ENCODE measurements at places on chromosomes 3 and 15. TPM values are rescaled to one million over a fixed set of nuclear protein-coding genes. Genes with fewer than 3 reads are reported as not detected.

DNA sequence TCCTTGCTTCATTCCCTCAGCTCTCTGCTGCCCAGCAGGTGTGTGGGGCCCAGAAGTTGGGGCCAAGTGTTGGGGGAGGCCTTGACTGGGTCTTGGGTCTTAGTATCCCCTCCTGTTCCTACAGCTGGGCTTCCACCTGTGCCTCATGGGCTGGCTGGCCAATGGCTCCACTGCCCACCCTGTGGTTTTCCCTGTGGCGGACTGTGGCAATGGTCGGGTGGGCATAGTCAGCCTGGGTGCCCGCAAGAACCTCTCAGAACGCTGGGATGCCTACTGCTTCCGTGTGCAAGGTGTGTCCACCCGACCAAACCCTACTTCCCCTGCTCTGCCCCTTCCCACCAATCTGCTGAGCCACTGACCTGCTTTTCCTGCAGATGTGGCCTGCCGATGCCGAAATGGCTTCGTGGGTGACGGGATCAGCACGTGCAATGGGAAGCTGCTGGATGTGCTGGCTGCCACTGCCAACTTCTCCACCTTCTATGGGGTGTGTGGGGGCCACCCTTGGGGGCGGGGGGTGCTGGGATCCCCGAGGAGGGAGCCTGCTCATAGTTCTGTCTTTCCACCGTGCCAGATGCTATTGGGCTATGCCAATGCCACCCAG lies 10.9 kb downstream of the NT5DC2 start:
- H3K36me3 ChIP-seq = peaks cover 4% of the 10 kb centered on the region
- no peak overlapping the region for H3K4me3 ChIP-seq
- H3K27me3 ChIP-seq = no peaks in the 10 kb centered on the region

DNA sequence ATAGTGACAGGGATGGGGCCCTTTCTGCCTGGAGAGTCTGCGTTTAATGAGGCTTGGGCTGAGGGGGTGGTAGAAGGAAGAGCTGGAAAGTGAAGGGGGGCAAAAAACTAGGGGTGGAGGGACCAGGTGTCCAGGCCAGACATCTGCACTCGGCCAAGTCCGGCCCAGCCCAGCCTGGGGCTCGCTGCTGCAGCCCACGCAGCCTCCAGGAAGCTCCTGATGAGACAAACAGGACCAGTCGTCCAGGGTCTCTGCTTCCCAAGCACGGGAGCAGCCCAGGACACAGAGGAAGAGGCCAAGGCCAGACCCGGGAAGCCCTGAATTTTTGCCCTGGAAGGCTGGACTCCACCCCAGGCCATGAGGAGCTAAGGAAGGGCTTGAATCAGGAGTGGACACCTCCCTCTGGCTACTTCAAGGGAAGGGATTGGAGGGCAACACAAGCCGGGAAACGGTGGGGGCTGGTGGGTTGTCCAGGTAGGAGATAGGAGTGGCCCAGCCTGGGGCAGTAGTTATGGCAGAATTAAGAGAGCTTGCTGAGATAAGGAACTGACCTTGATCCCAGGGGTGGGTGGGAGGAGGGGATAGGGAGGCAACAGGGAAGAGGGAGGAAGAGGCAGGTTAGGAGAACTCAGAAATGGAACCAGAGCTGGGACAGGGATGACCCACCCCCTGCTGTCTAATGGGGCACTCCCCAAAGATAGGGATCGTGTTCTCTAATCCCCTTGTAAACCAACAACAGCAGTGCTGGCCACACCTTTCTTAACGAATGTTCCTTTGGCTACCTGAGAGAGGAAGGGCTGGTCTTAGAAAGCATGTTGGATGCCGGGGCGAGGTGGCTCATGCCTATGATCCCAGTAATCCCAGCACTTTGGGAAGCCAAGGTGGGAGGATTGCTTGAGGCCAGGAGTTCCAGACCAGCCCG lies 89.5 kb downstream of the ANP32A start:
- no peak overlapping the region for H3K4me3 ChIP-seq
- no peaks in the 10 kb centered on the region for H3K36me3 ChIP-seq
- DNase-seq = no peak
- no peaks in the 10 kb centered on the region for H3K4me1 ChIP-seq

DNA sequence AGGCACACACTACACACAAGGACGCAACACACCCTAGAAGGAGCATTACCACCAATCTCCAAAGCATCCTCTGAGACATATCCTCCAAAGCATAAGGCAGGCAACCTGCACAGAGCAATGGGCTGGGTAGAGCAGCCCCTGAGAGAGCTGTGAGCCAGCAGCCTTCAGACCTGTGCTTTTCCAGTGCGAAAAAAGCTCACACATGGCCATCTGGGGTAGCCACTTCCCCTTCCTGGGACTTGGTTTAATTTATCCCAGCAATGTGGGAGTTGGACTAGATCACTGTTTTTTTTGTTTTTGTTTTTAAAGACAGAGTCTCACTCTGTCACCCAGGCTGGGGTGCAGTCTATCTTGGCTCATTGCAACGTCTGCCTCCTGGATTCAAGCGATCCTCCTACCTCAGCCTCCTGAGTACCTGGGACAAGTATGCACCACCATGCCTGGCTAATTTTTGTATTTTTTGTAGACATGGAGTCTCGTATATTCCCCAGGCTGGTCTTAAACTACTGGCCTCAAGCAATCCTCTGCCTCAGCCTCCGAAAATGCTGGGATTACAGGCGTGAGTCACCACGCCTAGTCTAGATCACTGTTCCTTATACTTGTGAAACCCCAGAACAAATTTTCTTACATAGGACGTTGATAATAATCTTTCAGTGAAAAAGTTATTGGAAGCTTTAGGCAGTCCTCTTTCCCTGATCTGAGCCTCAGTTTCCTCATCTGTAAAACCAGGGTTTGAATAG lies 18.9 kb downstream of the PTPN23 start:
- no peak for DNase-seq
- H3K36me3 ChIP-seq = peaks cover 13% of the 10 kb centered on the region
- peaks cover 16% of the 10 kb centered on the region for H3K4me1 ChIP-seq
- H3K27me3 ChIP-seq = no peaks in the 10 kb centered on the region

DNA sequence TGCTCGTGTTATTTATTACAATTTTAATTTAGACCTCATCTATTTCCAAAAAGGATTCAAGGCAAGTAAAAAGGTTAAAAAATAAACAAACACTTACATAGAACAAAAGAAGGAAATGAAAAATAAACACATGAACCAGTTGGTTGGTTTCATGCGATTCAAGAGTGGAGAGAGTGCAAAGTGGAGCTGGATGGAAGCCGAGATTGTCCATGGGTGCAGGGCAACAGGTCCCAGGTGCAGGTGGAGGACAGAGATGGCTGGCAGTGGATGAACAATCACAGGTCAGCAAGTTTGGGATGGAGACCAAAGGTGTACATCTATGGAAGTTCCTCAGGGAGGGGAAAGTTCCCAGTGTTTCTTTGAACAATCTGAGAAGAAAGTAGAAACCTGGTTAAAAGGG lies 11.6 kb upstream of the SEMA5B start:
- H3K27me3 ChIP-seq = peaks cover 24% of the 10 kb centered on the region
- no peak overlapping the region for H3K4me3 ChIP-seq
- H3K4me1 ChIP-seq = no peaks in the 10 kb centered on the region
- DNase-seq = no peak
- no peak overlapping the region for H3K27ac ChIP-seq

DNA sequence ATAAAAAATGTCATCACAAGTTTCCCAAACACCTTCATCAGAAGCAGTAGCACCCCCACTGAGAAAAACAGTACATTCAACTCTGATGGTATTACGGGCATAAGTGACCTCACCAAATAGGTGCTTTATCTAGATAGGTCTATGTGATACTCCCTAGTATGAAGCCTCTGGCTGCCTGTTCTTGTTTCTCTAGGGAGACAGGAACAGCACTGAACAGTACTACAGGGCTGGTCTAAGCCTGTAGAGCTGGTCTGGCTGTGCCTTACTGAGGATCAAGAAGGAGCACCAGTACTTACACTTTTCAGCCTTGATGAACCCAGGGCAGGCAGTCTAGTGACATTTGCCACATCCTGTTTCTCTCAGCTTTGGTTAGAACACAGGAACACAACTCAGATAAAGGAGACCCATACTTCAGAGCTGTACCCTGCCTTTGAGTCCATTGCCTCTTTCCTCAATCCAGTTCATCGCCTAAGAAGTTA lies 35.9 kb downstream of the OXNAD1 start:
- peaks cover 98% of the 10 kb centered on the region for H3K4me1 ChIP-seq
- peak overlapping the region; percentile 66 for H3K4me3 ChIP-seq
- H3K27me3 ChIP-seq = no peaks in the 10 kb centered on the region
- peak overlapping the region; percentile 96 for H3K27ac ChIP-seq

DNA sequence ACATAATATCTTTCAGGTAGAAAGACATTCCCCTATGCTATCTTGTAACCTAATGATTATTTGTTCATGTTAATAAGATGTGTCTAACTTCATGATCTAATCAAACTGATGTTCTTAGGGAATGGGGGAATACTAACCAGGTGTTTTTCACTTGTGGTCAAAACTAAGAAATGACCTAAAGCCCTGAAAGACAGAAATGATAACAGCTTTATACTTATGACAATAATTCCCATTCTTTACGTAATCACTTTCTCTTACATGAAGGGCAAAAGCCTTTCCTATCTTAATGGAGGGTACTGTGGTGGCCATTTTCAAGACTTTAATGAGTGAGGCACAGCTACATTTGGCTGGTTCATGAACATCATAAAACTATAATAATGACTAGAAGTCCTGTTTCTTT lies 33.9 kb upstream of the MEIS2 start:
- no peak overlapping the region for H3K27ac ChIP-seq
- H3K4me1 ChIP-seq = no peaks in the 10 kb centered on the region
- peaks cover 12% of the 10 kb centered on the region for H3K27me3 ChIP-seq
- H3K36me3 ChIP-seq = no peaks in the 10 kb centered on the region
- no peak for DNase-seq

GRCh38 chr3:151268267-151269235 lies 9.8 kb downstream of the P2RY14 start:
- peaks cover 11% of the 10 kb centered on the region for H3K4me1 ChIP-seq
- no peaks in the 10 kb centered on the region for H3K36me3 ChIP-seq
- peak overlapping the region; percentile 13 for H3K4me3 ChIP-seq

DNA sequence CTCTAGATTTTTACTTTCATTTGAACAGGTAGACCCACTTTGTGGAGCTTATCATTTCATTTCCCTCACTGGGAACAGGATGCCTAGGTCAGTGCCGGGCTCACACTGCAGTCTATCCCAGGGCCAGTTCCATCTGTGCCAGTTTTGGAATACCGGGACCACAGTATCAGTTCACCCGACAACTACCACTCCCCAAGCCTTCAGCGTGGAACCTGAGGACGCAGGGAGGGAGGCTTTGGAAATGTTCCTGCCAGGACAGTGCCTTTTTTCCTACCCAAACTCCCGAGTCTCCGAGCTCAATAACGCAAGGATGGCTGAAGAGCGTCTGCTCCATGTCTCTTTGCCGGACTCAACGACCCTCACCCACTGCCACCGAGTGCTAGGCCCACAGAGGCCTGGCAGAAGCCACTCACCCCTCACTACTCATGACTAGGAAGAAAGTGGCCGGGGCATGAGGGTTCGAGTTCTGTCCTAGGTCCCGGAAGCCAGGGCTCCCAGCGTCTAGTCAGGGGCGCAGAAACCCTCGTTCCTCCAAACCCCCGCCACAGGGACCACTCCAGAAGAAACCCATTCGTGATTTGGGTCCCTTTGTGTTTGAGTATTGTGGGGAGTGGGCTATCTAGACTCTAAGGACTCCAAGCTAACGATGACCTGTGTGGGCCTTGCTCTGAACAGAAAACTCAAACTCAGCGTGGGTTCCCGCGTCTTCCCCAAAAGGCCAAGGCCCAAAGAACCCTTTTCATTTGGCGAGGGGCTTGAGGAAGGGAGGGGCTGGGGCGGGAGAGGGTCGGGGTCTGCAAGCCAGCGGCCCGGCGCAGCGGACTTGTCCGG lies 11.4 kb downstream of the ZIC1 start:
- H3K27me3 ChIP-seq = peaks cover 76% of the 10 kb centered on the region
- DNase-seq = no peak
- peaks cover 3% of the 10 kb centered on the region for H3K4me1 ChIP-seq
- H3K36me3 ChIP-seq = peaks cover 4% of the 10 kb centered on the region
- H3K27ac ChIP-seq = no peak overlapping the region

- no peak overlapping the region for H3K4me3 ChIP-seq
- no peak overlapping the region for H3K27ac ChIP-seq
- peaks cover 8% of the 10 kb centered on the region for H3K27me3 ChIP-seq
Observed at GRCh38 chr3:186035277-186035676, 73.6 kb downstream of the ETV5 start.

DNA sequence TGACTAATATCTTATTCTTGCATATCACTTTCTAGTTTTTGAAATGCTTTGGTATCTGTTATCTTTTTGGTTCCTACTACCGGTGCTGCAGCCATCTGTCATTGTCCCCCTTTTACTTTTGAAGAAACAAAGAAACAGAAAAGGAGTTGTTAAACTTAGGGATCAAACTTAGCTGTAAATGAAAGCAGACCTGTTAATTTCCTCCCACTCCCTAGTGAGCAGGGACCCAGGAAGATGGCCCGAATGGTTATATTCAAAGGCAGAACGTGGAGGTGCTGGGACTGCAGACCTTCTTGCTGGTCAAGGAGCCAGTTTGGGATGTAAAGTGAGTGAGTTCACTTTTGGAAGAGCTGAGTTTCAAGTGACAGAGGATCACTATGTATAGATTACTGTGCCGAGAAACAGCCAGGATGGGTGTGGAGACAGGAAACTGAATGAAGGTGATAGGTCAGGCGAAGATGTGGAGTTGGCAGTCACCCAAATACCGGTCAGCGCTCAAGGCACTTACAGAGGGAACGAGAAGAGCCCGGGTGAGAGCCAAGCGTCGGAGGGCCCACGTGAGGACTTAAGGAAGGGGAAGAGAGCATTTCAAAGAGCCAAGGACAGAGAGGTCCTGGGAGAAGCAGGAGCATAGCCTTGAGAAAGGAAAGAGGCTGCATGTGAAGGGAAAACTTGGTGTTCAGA lies 20.1 kb downstream of the KBTBD8 start:
- H3K27me3 ChIP-seq = no peaks in the 10 kb centered on the region
- no peaks in the 10 kb centered on the region for H3K36me3 ChIP-seq
- peaks cover 26% of the 10 kb centered on the region for H3K4me1 ChIP-seq

GRCh38 chr15:44319385-44319784 lies 30.9 kb downstream of the GOLM2 start:
- H3K36me3 ChIP-seq = no peaks in the 10 kb centered on the region
- H3K27ac ChIP-seq = no peak overlapping the region
- no peak overlapping the region for H3K4me3 ChIP-seq
- no peaks in the 10 kb centered on the region for H3K27me3 ChIP-seq

- H3K27ac ChIP-seq = peak overlapping the region; percentile 49
- H3K36me3 ChIP-seq = no peaks in the 10 kb centered on the region
Observed at GRCh38 chr3:197428117-197428801, 127.5 kb downstream of the BDH1 start.

- no peak overlapping the region for H3K4me3 ChIP-seq
- H3K27ac ChIP-seq = no peak overlapping the region
- H3K36me3 ChIP-seq = no peaks in the 10 kb centered on the region
- DNase-seq = no peak
- no peaks in the 10 kb centered on the region for H3K4me1 ChIP-seq
Observed at GRCh38 chr3:171055336-171056178, 29.0 kb upstream of the SLC2A2 start.

The FBXO40 gene
- total RNA-seq = not detected

The CHDH gene
- 0.30 TPM for total RNA-seq

The TRIM69 gene
- 65.8 TPM for total RNA-seq

The ARHGAP11A gene
- total RNA-seq = 155 TPM

The RNF7 gene
- total RNA-seq = 67.2 TPM

Data from activated CD4-positive, alpha-beta T cell treated with anti-CD3 and anti-CD28 coated beads for 36 hours (primary cell).